ENCODE measurements at places on chromosomes 4 and X.

GRCh38 chrX:46649421-46650260 lies 76.1 kb downstream of the CHST7 start:
- peak; percentile 73 for DNase-seq

DNA sequence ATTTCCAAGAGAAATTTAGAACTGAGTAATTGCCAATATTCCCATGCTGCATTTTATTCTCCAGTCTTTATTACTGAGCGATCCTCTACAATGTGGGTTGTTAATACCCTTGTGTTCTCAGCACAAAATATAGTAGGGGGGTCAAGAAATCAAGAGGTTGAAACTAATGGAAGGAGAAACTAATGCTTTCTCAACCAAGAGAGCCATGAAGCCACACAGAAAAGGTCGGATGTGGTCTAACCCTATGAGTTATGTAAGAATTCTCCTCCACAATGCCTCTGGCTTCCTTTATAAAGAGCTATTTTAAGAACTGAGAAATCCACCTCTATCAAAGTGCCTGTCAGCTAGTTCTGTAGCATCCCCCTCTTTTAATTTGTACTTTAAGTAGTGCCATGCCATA lies 268.5 kb downstream of the CHIC1 start:
- peak; percentile 47 for DNase-seq

DNA sequence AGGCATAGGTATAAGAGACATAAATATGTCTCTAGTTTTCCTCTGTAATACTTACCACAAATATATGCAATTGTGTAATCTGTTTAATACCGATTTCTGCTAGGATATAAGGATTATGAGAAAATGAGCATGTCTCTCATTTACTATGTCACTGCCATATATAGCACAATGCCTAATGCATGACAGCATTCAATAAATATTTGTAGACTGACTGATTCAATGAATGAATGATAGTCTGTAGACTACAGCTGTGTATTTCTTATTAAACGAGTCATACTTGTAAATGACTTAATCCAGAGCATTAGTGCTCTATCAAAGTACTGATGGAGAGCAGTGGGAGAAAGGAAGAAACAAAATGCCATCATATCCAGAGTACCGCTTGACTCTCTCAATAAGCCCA lies 175.6 kb downstream of the PPP3CA start:
- DNase-seq, result no peak

- no peak for DNase-seq
Measured at GRCh38 chr4:109432203-109432602, 1.4 kb upstream of the SEC24B start.

DNA sequence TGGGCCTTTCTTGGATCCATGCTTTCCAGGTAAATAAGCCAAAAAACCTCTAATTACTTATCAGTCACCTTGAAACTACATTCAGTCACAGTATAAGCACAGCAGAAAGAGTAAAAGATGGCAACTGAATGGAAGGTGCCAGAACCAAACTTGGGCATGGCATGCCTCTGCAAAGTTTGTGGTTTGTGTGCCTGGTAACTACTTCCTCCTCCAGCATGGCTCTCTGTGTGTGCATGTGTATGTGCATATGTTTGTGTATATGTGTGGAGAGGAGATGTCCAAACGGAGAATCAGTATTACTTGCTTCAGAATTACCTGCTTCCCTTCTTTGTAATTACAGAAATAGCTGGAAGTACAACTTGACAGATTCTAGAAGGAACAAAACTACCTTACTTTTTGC lies 67.5 kb downstream of the AGTR2 start:
- peak; percentile 35 for DNase-seq

- DNase-seq, result no peak
Measured at GRCh38 chr4:22672944-22673343, 19.8 kb upstream of the GBA3 start.

- DNase-seq, result no peak
Measured at GRCh38 chr4:34486461-34487363, 1757.6 kb downstream of the ARAP2 start.

DNA sequence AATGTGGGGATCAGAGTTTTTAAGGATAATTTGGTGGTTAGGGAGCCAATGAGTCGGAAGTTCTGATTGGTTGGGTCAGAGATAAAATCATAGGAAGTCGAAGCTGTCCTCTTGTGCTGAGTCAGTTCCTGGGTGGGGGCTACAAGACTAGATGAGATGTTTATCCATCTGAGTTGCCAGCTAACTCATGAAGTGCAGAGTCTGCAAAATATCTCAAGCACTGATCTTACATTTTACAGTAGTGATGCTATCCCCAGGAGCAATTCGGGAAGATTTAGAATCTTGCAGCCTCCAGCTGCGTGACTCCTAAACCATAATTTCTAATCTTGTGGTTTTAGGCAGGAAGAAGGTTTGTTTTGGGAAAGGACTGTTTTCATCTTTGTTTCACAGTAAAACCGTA lies 565.8 kb upstream of the SPANXN1 start:
- DNase-seq, result no peak

GRCh38 chr4:84932462-84932861 lies 34.0 kb downstream of the WDFY3 start:
- no peak for DNase-seq

DNA sequence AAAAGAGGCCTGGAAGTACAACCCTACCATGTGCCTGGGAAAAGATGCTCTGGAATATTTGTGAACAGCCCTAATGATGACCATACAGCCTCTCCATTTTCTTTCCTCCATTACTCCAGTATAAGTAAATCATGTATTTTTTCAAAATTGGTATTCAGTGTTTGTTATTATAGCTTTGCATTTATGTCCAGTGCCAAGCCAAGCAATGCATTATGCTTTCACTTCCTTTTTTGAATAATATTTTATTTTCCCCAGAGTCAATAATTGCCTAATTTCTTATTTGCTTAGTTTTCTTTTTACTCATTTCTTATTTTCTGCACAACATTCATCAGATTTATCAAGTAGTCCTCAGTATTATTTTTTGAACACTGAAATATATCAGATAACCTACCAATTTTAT lies 49.3 kb upstream of the EOLA2 start:
- DNase-seq, result no peak

Data from Kasumi-1 (cell line).